CD4-positive, alpha-beta T cell (primary cell): ENCODE measurements at places on chromosomes 11 and 22.

- DNase-seq = no peak
Measured at GRCh38 chr11:1782831-1783724, 19.4 kb upstream of the CTSD start.

GRCh38 chr11:2892215-2892966 is 6.8 kb upstream of the CDKN1C start:
- DNase-seq = peak; percentile 50

DNA sequence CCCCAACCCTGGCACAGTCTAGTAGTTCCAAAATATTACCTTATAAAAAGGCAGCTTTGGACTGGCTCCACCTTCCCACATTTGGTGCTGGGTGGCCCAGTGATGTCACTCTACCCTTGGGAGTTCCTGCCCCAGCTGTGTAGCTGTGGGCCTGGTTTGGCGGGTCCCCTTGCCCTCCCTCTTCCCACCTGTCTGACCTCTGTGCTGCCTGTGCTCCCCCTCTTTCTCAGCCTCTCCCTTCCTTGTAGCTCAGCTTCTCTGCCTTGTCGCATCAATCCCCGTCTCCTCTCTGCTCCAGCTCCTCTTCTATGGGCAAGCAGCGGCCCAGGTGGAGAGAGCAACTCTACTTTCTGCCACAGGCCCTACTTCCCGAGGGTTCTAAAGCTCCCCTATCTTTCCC is 54.6 kb downstream of the CHRDL2 start:
- no peak for DNase-seq

- no peak for DNase-seq
Measured at GRCh38 chr11:17918049-17918605, 94.7 kb downstream of the SERGEF start.

DNA sequence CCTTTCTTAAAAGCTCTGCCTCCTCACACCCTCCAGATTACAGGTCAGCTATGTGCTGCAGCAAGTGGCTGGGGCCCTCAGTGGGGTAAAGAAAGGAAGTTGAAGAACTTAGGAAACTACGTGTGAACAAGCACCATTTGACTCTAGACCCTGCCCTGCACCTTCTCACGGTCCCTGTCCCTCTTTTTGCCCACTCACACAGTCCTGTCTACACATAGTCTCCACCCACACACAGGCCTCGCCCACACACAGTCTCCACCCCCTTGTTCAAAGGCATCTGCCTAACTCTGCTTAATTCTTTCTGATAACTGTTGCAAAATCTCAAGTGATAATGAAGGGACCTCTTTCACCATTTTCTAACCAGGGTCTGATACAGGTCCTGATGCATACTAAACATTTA is 59.0 kb downstream of the TMPRSS5 start:
- no peak for DNase-seq

DNA sequence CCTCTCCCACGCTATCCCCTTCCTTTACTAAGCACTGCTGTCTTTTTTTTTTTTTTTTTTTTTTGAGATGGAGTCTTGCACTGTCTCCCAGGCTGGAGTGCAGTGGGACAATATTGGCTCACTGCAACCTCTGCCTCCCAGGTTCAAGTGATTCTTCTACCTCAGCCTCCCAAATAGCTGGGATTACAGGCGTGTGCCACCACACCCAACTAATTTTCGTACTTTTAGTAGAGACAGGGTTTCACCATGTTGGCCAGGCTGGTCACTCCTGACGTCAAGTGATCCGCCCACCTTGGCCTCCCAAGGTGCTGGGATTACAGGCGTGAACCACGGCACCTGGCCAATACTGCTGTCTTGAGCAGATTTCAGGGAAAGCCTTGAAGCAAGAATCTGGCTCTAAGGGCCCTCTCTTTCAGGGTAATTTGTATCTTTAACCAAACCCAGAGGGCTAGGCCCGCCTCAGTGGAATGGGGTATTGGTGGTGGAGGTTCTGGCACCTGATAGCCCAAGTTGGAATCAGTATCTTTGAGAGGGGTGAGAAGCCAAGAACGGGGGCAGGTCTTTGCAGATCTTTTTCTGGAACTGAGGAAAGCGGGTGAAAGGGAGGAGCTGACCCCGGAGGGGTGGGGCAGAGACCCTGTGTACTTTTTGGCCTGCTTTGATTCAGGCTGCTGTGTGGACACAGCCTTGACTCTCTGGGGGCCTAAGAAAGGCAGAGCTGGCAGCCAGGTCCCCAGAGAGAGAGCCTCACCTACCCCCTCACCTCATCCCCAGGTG is 37.0 kb downstream of the TRIOBP start:
- DNase-seq = no peak

- no peak for DNase-seq
Measured at GRCh38 chr11:29063630-29064361, 953.0 kb downstream of the KCNA4 start.
